ENCODE measurements at places on chromosomes 7 and 10.

DNA sequence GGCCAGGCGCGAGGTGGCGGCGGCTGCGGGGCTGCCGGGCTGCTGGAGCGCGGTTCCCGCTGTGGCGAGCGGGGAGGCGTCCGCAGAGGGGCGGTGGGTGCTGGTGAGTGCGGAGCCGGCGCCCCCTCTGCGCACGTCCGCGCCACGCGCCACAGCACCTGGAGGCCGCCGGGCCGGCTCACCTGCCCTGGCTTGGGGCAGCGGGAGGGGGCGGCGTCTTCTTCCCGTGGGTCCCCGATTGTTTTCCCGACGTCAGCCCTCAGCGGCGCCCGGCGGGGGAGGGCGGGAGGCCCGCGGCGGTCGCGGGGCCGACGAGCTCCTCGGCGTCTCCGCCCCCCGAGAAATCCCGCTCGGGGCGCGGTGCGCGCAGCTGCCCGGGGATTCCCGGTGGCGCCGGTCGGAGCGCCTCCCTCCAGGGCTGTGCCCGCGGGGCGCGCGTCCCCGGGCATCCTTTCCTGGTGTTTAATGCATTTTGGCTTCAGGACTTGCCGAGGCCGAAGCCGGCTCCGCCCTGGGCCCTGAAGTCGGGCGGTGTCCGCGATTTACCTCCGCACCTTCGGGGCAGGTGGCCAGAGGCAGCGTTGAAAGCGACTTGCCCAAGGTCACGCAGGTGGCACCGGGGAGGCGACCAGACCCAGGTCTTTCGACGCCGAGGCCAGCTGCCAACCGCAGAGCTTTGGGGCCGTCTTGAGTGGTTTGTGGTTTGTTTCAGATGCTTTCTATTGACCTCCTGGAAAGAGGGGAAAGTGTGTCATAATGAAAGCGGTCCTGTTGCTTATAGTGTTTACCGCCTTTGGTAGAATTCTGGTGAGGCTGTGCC lies 561 bp downstream of the PLEKHA1 start:
- peak; percentile 21 for DNase-seq

GRCh38 chr10:13658871-13659685 lies 72.3 kb downstream of the PRPF18 start:
- DNase-seq, result no peak

- DNase-seq, result no peak
Measured at GRCh38 chr10:99658622-99659030, 683 bp upstream of the ENTPD7 start.

DNA sequence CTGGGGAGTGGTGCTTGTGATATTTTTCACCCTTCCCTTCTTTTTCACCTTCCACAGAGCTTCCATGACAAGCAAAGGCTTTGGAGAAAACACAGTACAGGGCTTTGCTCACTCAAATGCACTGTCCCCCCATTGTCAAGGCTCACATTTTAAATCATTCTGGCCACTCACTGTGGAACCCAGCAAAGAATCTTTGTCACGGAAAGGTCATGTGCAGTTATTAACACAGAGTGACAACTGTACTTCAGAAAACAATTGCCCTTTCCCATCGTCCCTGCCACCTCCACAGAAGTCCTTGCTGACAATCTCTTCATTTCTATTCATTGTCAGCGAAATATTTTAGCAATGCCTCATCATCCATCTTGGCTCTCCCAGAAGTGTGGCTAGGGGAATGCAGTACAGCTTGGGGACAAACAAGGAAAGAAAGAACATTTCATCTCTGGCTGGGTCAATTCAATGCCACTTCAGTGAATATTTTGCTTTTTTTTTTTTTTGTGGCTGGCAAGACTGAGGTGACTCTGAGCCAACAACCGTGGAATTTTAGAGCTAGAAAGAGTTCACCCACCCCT lies 851.0 kb downstream of the KCNMA1 start:
- no peak for DNase-seq

DNA sequence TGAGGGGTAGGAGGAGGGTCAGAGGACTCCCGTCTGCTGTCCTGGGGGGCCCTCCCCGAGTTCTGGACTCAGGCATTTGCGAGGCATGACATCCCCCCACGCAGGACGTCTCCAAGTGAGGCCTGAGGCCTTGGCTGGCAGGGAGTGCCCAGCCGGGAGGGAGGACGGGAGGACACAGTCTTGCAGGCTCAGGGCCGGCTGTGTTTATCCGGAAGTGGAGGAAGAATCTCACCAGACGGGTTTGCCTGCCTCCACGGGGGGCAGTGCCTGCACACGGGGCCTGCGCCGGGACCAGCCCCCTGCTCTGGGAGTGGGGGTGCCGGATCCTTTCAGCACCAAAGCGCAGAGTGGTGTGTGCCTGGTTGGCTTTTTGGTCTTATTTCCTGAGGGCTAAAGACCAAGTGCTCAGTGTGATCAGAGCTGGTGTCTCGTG lies 10.9 kb downstream of the PWWP2B start:
- DNase-seq, result no peak

- no peak for DNase-seq
Measured at GRCh38 chr7:39248041-39248691, 270.5 kb downstream of the POU6F2 start.

- no peak for DNase-seq
Measured at GRCh38 chr7:158350166-158350900, 237.3 kb downstream of the PTPRN2 start.

GRCh38 chr10:71678057-71678805 lies 41.3 kb downstream of the C10orf105 start:
- DNase-seq, result no peak

DNA sequence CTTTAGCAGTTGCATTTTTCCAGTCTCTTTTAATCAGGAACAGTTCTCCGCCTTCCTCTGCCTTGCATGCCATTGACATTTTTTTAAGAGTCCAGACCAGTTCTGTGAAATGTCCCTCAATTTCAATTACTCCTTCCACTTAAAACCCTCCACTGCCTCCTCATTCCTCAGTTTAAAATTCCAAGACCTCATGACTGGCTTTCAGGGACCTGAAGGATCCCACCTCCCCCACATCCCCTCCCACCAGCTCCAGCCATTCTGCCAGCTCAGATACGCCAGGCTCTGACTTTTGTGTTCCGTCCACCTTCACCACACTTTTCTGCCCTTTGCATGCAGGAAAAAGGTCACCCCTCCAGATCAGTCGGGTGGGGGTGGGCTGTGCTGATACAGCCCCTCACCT lies 8.7 kb downstream of the TNRC18 start:
- no peak for DNase-seq

GRCh38 chr7:125568799-125569198 lies 639.2 kb upstream of the POT1 start:
- DNase-seq, result no peak

GRCh38 chr10:484441-484924 lies 205.0 kb downstream of the DIP2C start:
- no peak for DNase-seq

GRCh38 chr7:386385-386784 lies 96.4 kb downstream of the FOXL3 start:
- DNase-seq, result no peak

DNA sequence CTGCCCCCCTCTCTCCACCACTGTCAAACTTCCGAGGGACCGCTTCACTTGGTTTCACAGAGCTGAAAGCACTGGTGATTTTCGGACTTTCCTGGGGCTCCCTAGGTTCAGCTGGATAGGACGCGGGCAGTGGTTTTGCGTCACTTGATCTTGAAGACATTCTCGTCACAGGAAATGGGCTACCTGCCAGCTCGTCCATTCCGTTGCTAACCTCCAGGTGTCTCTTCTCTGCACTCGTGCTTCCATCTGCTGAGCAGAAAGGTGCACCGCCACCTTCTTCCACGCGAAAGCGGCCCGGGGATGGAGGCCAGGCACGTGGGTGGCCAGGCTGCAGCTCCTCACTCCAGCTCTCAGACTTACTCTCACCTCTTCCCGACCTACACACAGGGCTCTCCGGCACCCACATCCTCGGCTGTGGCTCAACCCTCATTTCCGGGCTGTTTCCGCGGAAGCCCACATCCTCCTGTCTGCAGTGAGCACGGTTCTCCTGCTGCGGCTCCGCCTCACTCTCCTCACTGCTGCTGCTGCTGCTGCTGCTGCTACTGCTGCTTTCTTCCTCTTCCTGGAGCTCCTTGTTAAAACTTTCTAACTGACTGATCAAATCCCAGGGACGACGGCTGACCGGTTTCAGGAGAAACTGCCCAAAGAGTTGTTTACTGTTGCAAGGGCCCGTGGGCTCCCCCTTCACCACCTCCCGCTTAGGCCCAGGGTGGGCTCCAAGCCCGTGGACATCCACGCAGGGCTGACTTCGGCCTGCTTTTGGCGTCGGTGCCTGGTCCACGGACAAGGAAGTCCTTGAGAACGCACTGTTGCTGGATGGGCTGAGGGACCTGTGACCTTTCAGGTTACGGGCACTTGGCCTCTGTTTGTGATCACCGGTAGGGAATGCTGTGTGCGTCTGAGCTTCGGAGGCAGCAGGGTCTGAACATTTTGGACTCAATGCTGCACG lies 32.1 kb downstream of the JCAD start:
- DNase-seq, result no peak

- peak; percentile 12 for DNase-seq
Measured at GRCh38 chr7:151207804-151208203, 2.5 kb downstream of the H2BK1 start.

- DNase-seq, result no peak
Measured at GRCh38 chr10:113533801-113534200, 19.1 kb upstream of the HABP2 start.

- no peak for DNase-seq
Measured at GRCh38 chr10:44300666-44301649, 83.9 kb downstream of the CXCL12 start.

DNA sequence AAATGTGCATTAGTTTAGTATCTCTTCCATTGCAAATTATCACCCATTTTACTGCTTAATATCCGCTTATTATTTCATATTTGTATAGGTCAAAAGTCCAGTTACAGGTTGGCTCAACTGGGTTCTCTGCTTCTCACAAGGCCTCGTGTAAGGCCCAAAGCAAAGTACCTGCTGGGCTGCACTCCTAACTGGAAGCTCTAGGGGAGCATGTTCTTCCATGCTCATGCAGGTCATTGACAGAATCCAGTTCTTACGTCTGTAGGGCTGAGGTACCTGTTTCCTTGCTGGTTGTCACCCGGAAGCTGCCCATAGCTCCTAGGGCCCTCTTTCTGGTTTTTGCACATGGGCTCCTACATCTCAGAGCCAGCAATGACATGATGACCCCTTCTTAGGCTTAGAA lies 79.6 kb downstream of the RAPGEF5 start:
- DNase-seq, result no peak

- no peak for DNase-seq
Measured at GRCh38 chr10:60733517-60733822, 44.8 kb upstream of the CDK1 start.

GRCh38 chr7:102024769-102025391 lies 207.5 kb downstream of the CUX1 start:
- DNase-seq, result no peak

DNA sequence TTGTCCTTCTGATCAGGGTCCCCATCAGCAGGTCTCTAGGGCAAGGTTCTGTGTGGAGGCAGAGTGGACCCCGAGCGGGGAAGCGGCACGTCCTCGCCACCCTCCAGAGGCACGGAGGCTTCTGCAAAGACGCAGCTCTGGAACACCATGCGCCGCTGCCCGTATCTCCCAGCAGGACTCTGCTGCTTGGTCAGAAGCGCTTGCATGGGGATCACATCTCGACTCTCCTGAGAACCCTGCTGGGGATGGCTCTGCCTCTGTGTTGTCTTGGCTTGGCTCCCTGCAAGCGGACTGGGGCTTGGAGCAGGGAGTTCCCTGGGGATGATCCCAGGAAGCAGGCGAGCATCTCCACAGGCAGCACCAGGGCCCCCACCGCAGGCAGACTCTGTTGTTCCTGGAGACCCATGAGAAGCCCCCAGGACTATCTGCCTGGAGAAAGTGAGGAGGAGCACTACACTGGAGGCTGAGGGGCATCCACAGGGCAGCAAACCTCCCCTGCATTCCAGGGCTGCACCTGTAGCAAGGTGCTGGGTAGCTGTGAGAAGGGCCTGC lies 520.5 kb downstream of the GLRX3 start:
- no peak for DNase-seq

GRCh38 chr10:79065091-79065551 lies 3.6 kb upstream of the ZMIZ1 start:
- no peak for DNase-seq

DNA sequence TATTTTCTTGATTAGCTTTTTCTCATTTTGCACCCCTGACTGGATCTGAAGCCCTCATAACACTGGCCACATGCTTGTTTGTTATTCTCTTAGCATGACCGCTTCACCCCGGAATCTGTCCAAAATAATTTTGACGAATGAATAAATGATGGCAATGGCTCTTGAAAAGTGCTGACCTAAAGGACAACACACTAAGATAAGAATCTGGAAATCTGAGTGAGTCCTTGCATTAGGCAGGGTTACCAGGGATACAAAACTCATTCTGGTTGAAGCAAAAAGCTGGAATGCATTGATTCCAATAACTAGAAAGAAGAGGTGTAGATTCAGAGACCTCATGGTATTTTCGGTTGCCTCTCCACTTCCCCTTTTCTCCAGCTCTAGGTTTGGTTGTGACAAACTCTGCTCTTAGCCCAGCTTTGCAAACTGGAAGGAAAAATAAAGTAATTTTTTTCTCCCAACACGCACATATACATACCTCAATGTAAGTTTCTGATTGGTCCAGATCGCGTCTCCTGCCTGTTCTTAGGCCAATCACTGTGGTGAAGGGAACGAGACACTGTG lies 157.4 kb downstream of the SKIDA1 start:
- DNase-seq, result no peak

GRCh38 chr10:34427911-34428216 lies 387.2 kb downstream of the PARD3 start:
- DNase-seq, result no peak

DNA sequence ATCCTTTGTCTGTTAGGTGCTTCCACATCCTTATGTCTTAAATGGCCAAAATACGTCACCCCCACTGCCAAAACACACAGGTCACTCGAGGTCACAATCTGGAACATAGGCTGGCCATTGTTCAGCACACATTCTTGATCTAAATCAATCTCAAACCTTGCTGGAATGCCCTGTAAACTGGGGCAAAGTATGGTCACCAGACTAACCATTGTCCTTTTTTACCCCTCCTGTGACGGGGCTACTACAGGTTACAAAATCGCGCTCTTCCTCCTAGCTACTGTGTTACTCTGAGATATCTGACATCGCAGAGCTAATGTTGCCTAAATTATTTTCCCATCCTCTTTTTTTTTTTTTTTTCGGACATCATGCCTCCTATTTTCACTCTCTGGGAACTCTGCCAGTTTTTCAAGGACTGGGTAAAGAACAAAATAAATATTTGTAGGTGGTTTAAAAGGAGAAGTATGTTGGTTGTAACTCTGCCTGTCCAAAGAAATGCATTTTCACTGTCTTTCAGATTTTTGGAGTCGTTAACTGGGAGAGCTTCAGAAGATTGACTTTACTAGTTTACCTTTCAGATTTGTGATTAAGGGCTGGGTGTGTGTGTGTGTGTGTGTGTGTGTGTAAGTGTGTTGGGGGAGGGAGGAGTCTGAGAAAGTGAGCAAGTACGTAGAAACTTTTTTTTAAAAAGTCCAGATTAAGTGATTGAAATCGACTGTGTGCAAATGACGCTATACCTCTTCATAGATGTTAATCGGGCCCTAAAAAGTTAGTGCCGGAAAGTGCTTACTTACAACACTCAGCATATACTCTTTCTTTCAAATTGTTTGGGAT lies 942 bp upstream of the KIAA1217 start:
- DNase-seq, result no peak
